SK-MEL-5 (cell line): ENCODE measurements at places on chromosomes 13 and 19. TPM values are rescaled to one million over a fixed set of nuclear protein-coding genes. Genes with fewer than 3 reads are reported as not detected.

LMO7 gene
- total RNA-seq, result 2.4 and 5.9 TPM in 2 replicates

F10 gene
- not detected in 2 replicates for total RNA-seq

GRCh38 chr13:42017264-42017663, 31.2 kb upstream of the DGKH start:
- no peak for DNase-seq

DNA sequence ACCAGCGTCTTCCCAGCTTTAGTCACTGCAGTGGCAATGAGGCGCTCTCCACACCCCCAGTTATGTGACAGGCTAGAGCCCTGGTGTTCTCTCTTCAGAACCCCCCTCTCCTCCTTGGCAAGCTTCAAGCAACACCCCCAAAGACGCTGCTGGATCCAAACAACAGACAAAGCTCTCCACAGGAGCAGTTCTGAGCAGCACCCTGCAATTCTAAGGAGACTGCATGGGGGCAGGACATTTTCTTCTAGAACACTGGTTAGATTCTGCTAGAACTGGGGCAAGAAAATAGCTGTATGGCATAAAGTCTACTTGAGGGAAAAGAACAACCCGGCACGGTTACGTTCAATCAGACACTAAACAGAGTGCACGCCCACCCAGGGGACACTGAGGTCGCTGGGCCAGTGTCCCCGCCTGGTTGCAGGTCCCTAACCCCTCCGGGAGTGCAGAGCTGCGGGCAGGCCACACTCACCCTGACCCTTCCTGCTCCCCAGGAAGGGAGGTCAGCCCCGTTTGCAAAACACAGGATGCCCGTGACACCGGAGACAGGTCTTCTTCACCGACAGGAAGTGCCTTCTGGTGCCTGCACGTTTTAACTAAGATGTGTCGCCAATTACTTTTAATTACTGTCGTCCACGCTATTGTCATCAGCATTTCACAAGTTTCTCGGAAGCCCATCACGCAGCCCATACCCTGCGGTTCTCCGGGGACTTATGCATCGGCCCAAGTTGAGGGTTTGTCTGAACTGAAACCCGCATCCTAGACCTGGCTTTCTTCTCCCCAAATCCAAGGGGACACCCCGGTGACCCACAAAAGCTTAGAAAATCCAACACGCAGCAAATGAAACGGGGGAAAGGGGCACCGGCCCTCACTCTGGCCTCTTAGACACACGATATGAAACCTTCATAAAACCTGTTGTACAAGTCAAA, 943 bp downstream of the GJB6 start:
- no peak for DNase-seq

FAM216B gene
- 0.03 TPM in 1 of 2 replicates, not detected in the other for total RNA-seq

LGALS14 gene
- total RNA-seq, result not detected in 2 replicates

DNA sequence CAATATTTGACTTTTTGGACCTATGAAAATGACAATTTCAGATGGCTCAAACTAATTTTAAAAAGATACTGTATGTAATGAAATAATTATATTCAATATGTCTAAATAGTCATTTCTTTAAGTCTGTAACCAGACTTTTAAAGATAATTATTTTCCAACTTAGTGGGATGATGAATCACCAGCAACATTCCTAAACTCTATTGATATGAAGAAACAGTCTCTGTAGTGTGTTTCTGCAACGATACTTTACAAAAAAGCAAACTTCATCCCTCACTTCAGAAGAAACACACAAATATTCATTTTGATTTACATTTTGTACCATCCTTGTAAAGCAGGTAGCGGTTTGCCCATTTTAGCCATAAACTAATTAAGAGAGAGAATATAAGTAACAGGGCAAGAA, 417.4 kb downstream of the EFNB2 start:
- DNase-seq, result no peak

ELSPBP1 gene
- 7.3 and 8.6 TPM in 2 replicates for total RNA-seq

- DNase-seq, result no peak
Measured at GRCh38 chr13:101727118-101727517, 274.6 kb downstream of the ITGBL1 start.

GRCh38 chr19:33241530-33242101, 16.0 kb upstream of the SLC7A10 start:
- peak; percentile 26 for DNase-seq

IL4I1 gene
- 0.13 TPM in 1 of 2 replicates, not detected in the other for total RNA-seq

- no peak for DNase-seq
Measured at GRCh38 chr13:73938372-73939070, 195.7 kb downstream of the KLF12 start.

FREM2 gene
- 2.5 and 2.8 TPM in 2 replicates for total RNA-seq

MCEMP1 gene
- total RNA-seq, result not detected in 2 replicates

GRCh38 chr13:23695196-23695595, 125.0 kb downstream of the TNFRSF19 start:
- DNase-seq, result no peak

- DNase-seq, result no peak
Measured at GRCh38 chr19:16048583-16048982, 27.7 kb upstream of the TPM4 start.

ONECUT3 gene
- total RNA-seq, result not detected in 2 replicates

DNA sequence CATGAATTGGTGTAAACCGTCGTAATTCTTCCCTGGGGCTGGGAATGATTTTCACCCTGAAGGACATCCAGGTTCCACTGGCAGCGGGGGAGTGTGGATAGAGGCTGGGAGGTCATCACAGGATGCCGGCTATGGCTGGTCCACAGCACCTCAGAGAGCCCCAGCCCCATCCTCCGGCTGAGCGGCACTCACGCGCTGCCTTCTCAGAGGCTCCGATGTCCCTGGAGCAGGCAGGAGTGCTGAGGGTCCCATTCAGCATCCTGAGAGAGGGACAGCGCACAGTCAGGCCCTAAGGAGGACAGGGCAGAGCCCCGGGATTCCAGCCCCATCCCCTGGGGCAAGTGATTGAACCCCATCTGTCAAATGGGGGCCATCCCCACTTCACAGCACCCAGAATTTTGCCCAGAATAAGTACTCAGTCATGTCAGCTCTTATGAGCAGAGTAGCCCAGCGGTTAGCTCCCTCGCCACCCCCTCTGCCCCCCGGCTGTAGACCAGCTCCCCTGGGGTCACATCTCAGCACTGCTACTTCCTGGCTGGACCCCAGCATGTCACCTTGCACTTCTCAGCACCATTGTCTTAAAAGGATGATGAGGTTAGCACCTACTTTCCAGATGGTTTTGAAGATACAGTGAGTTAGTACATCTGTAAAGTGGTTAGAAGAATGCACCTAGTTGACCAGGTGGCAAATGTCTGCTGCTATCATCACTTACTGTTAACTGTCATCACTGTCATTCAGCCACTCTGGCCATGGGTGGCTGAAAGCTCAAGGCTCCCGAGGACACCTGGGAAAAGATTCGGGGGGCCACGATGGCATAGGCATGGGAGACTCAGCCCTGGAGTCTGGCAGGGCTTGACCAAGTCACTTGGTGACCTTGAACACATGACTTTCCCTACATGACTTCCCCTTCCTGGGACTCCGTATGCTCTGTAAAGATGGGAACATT, 11.9 kb downstream of the GRAMD1A start:
- DNase-seq, result no peak

DNA sequence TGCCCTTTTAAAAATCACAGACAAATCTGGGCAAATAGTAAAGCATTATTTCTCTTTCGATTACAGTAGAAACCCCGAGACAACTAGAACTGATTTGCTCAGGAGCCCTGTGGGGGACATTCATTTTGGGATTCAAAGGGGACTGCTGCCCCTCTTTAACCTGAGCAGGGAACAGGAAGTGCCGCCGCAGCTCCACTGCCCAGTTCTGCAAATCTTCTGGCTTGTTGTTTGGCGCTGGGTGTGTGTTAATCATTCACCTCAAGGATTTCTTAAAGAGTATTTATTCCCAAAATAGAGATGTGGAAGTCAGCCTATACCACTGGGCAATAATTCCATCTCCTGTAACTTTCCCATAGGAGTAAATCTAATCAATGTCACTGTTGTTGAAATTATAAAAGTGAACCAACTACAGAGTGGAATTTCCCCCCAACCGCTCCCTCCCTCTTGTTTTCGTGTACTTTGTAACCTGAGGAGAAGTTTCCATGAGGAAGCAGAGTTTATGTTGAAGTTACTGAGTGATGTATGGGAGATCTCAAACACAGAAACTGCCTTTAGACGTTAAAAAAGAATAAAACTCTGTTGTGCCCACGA, 515.8 kb downstream of the KLF12 start:
- no peak for DNase-seq

- DNase-seq, result no peak
Measured at GRCh38 chr13:61830475-61830874, 414.8 kb upstream of the PCDH20 start.

GRCh38 chr13:78662467-78662866, 3.5 kb upstream of the OBI1 start:
- DNase-seq, result no peak
